Natural killer cell (primary cell): ENCODE measurements at places on chromosomes 2 and 18. TPM values are rescaled to one million over a fixed set of nuclear protein-coding genes. Genes with fewer than 3 reads are reported as not detected.

SCG2 gene
- total RNA-seq: not detected

GRCh38 chr2:127485694-127486071 is 40.6 kb downstream of the IWS1 start:
- no peaks in the 10 kb centered on the region for H3K27me3 ChIP-seq
- H3K4me1 ChIP-seq: peaks cover 19% of the 10 kb centered on the region
- H3K36me3 ChIP-seq: peaks cover 81% of the 10 kb centered on the region

- no peaks in the 10 kb centered on the region for H3K4me1 ChIP-seq
- H3K27me3 ChIP-seq: no peaks in the 10 kb centered on the region
- no peak for DNase-seq
- no peak overlapping the region for H3K4me3 ChIP-seq
- no peaks in the 10 kb centered on the region for H3K36me3 ChIP-seq
These were observed 417.5 kb upstream of the MYT1L start for GRCh38 chr2:2748399-2749205.

PCARE gene
- not detected for total RNA-seq

ADCYAP1 gene
- not detected for total RNA-seq

DNA sequence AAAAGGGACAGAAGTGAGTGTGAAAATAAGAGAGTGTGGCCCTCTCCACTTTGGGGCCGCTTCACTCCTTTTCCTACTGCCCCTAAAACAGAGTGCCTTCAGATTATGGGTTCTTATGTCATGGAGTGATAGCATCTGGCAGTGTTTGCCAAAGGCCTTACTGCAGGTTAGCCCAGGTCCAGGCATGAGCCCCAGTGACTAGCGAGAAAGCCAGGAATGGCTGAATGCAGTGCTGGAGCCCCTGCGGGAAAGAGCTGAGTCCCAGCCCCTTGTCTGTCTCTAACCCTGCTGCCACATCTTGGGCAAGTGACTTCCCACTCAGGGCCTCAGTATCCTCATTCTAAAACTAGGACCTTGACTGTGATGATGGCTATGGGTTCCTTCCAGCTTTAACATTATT is 6.0 kb downstream of the IGFBP5 start:
- no peak overlapping the region for H3K4me3 ChIP-seq
- peaks cover 36% of the 10 kb centered on the region for H3K27me3 ChIP-seq
- peaks cover 23% of the 10 kb centered on the region for H3K4me1 ChIP-seq
- H3K36me3 ChIP-seq: no peaks in the 10 kb centered on the region
- DNase-seq: no peak

DNA sequence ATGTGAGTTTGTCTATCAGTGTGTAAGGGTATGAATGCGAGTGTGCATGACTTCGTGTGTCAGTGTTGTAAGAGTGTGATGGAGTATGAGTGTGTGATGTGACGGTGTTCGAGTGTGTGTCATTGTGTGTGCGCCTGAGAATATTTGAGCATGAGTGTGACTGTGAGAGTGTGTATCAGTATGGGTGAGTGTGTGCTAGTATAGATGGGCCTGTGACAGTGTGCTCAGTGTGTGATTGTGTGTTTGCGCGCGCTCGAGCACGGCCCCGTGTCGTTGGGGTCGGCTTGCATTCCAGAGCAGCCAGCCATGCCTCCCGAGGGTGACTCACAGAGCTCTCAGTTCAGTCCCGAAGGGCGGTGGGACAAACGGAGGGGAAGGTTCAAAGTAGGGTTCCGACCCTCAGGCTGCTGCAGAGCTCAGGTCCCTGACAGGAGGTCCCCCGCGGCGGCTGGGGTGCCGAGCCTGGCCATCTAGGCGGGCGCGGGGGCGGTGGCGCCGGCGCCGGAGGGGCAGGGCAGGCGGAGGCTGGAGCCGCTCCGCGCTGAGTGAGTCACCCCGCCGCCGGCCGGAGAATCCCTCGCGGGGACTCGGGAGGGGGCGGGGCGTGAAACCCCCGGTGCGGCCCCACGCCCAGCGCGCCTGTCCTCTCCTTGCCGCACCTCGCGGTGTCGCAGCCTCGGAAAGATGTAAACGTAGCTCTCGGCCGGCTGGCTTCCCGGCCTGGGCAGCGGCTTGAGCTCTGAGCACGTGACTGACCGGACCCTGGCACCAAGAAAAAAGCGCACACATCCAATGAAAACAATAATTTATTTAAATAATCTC is 3.8 kb downstream of the DLX2 start:
- no peak overlapping the region for H3K4me3 ChIP-seq
- H3K36me3 ChIP-seq: no peaks in the 10 kb centered on the region
- peak; percentile 67 for DNase-seq
- peaks cover 90% of the 10 kb centered on the region for H3K27me3 ChIP-seq
- no peak overlapping the region for H3K27ac ChIP-seq

GRCh38 chr2:34545486-34546136 is 946.5 kb upstream of the FAM98A start:
- no peaks in the 10 kb centered on the region for H3K27me3 ChIP-seq
- no peak for DNase-seq
- no peaks in the 10 kb centered on the region for H3K36me3 ChIP-seq
- H3K27ac ChIP-seq: no peak overlapping the region
- H3K4me1 ChIP-seq: no peaks in the 10 kb centered on the region

GRCh38 chr2:8319219-8319618 is 362.6 kb upstream of the ID2 start:
- DNase-seq: no peak
- no peaks in the 10 kb centered on the region for H3K27me3 ChIP-seq
- H3K27ac ChIP-seq: peak overlapping the region; percentile 45
- no peaks in the 10 kb centered on the region for H3K36me3 ChIP-seq
- no peak overlapping the region for H3K4me3 ChIP-seq

FZD7 gene
- 0.27 TPM for total RNA-seq
